Ovary (tissue), 10 donors: ENCODE measurements at places on chromosomes 2 and 18. TPM values are rescaled to one million over a fixed set of nuclear protein-coding genes. Genes with fewer than 3 reads are reported as not detected.

The EFEMP1 gene
- total RNA-seq: 335 TPM

The CYBRD1 gene
- total RNA-seq: 158 TPM

The GKN2 gene
- total RNA-seq: not detected

The G6PC2 gene
- not detected for total RNA-seq

The C18orf32 gene
- total RNA-seq: 49.8 TPM

GRCh38 chr18:35747894-35748472 lies 166.4 kb downstream of the GALNT1 start:
- DNase-seq: no peak
- H3K4me3 ChIP-seq: no peak overlapping the region
- H3K27me3 ChIP-seq: no peaks in the 10 kb centered on the region
- no peaks in the 10 kb centered on the region for H3K4me1 ChIP-seq
- H3K27ac ChIP-seq: no peak overlapping the region

DNA sequence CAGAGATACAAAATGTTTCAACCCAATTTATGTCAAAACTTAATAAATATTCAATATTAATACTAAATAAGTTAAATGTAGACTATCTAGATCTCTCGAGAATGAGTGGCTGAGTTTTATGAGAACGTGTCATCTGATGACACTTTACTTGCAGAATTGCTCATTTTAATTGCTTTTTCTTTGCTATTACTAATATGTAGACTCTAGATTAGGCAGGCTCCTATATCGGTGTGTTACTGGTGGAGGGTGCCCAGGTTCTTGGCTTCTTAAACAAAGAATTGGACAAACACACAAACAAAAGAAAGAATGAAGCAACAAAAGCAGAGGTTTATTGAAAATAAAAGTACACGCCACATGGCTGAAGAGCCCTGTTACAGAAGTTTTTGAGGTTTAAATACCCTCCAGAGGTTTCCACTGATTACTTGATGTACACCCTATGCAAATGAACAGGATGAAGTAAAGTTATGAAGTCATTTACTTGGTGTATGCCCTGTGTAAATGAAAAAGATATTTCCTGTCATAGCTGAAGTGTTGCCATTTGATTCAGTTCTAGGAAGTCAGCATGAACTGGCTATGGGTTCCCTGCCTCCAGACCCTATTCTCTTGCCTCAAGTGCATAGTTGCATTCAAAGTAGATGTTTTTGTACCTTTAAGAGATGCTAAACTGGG lies 122.9 kb upstream of the ITGA4 start:
- no peaks in the 10 kb centered on the region for H3K27me3 ChIP-seq
- no peaks in the 10 kb centered on the region for H3K36me3 ChIP-seq
- H3K27ac ChIP-seq: no peak overlapping the region
- DNase-seq: no peak
- H3K4me1 ChIP-seq: no peaks in the 10 kb centered on the region

DNA sequence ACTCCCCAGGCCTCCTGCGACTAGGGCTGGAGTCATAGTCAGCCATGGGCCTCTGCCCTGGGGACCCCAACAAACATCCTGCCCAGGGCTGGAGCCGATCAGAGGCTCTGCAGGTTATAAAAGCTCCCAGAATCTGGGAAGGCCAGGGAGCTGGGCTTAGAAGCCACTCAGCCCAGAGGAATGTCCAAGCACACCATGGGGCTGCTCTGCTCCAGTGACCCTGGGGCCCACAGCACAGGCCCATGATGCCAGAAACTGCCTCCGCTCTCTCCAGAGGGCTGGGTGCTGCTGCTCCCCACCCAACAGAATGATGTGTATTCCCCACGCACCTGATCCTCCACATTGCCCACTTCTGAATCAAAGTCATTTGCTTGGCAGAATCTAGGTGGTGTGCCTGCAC lies 88.5 kb downstream of the ARMC9 start:
- H3K27ac ChIP-seq: no peak overlapping the region
- H3K36me3 ChIP-seq: no peaks in the 10 kb centered on the region
- DNase-seq: no peak
- H3K4me3 ChIP-seq: no peak overlapping the region

DNA sequence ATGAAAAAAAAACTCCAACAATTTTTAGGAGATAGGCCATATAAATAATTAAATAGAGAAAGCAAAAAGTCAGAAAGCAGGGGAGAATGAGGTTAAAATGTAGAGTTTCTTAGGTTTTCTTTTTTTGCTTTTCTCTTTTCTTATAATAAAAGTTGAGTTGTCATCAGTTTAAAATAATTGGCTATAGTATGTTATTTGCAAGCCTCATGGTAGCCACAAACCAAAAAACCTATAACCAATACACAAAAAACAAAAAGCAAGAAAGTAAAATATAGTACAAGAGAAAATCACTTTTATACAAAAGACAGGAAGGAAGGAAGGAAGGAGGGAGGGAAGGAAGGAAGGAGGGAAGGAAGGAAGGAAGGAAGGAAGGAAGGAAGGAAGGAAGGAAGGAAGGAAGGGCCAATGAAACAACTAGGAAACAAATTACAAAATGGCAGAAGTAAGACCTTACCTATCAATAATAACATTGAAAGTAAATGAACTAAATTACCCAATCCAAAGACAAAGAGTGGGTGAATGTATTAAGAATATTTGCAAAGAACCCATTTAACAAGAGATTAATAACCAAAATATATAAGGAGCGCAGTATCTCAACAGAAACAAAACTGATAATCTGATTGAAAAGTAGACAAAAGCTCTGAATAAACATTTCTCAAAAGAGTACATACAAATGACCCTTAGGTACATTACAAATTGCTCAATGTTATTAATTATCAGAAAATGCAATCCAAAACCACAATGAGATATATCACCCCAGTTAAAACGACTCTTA lies 541.3 kb upstream of the LRRTM4 start:
- no peak for DNase-seq
- no peak overlapping the region for H3K4me3 ChIP-seq
- no peaks in the 10 kb centered on the region for H3K27me3 ChIP-seq
- no peak overlapping the region for H3K27ac ChIP-seq
- no peaks in the 10 kb centered on the region for H3K4me1 ChIP-seq

GRCh38 chr2:2061091-2061696 lies 269.9 kb downstream of the MYT1L start:
- no peak overlapping the region for H3K27ac ChIP-seq
- no peak overlapping the region for H3K4me3 ChIP-seq
- H3K36me3 ChIP-seq: no peaks in the 10 kb centered on the region
- H3K27me3 ChIP-seq: no peaks in the 10 kb centered on the region

DNA sequence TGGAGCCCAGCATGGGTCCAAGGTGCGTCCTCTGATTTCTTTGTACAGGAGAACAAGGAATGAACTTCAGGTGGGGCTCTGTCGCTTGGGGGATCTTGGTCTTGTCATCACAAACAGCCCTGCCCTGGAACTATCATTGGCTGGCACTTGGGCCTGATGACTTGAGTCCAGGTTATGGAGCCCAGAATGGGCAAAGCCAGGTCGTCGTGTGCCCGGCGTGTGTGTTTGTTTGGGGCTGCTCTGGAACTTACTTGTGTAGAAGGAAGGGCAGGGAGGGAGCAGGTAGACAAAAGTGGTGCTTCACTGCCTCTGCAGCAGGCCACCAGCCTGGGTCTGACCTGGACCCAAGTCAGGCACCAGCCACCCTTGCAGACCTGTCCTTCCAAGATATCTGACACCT lies 306.3 kb upstream of the HS6ST1 start:
- no peaks in the 10 kb centered on the region for H3K36me3 ChIP-seq
- no peaks in the 10 kb centered on the region for H3K27me3 ChIP-seq
- no peak overlapping the region for H3K27ac ChIP-seq
- DNase-seq: no peak
- no peak overlapping the region for H3K4me3 ChIP-seq

DNA sequence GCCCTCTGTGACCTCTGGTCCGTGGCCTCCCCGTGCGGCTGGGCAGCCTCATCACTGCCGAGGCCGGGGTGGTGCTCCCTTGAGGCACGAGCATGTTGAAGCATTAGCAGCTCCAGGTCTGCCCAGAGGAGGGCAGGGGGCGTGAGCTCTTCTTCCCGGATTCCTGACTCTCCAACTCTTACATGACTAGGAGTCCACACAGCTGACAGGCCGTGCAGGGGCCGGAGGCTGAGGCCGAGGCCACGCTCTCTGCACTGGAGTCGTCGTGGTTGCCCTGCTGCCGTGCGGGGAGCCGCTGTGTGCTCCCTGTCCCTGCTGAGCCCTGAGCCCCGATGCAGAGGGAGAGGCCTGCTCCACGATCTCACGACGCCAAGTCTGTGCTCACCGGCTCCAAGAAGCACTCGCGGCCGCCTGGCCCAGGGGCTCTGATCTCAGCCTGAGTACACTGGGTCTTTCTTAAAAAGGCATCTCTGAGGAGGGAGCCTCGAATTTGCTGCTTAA lies 19.4 kb upstream of the KCNG2 start:
- H3K4me3 ChIP-seq: no peak overlapping the region
- no peak for DNase-seq
- H3K27me3 ChIP-seq: no peaks in the 10 kb centered on the region
- no peaks in the 10 kb centered on the region for H3K4me1 ChIP-seq
- H3K36me3 ChIP-seq: no peaks in the 10 kb centered on the region

DNA sequence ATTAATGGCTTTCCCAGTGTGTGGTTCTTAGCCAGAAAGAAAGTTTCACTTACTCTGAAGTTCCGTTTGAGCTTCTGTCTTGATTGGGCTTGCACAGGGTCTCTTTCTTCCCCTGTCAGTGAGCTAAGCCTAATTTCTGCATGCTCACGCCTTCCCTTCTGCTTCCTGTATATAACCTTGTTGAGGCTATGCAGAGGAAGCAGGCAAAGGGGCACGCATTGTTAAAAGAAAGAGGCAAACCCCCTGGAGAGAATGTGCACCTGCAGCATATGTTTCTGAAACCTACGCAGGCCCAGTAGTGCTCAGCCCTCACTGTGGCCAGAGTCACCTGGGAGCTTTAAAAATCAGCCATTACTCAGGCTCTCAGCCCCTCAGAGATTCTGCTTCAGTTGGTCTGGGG lies 14.5 kb upstream of the PLA2R1 start:
- no peaks in the 10 kb centered on the region for H3K36me3 ChIP-seq
- no peaks in the 10 kb centered on the region for H3K4me1 ChIP-seq
- no peak overlapping the region for H3K27ac ChIP-seq
- H3K4me3 ChIP-seq: no peak overlapping the region
- DNase-seq: no peak
- H3K27me3 ChIP-seq: no peaks in the 10 kb centered on the region

GRCh38 chr2:56357655-56358295 lies 174.0 kb downstream of the CCDC85A start:
- H3K4me1 ChIP-seq: no peaks in the 10 kb centered on the region
- H3K27me3 ChIP-seq: no peaks in the 10 kb centered on the region
- no peak overlapping the region for H3K27ac ChIP-seq
- no peaks in the 10 kb centered on the region for H3K36me3 ChIP-seq
